H7 (cell line): ENCODE measurements at places on chromosomes 2 and 18.
A peak's percentile ranks its signal among the peaks of the same experiment; 100 is the strongest.

GRCh38 chr18:49726675-49726963 is 86.7 kb downstream of the ACAA2 start:
- DNase-seq = no peak

DNA sequence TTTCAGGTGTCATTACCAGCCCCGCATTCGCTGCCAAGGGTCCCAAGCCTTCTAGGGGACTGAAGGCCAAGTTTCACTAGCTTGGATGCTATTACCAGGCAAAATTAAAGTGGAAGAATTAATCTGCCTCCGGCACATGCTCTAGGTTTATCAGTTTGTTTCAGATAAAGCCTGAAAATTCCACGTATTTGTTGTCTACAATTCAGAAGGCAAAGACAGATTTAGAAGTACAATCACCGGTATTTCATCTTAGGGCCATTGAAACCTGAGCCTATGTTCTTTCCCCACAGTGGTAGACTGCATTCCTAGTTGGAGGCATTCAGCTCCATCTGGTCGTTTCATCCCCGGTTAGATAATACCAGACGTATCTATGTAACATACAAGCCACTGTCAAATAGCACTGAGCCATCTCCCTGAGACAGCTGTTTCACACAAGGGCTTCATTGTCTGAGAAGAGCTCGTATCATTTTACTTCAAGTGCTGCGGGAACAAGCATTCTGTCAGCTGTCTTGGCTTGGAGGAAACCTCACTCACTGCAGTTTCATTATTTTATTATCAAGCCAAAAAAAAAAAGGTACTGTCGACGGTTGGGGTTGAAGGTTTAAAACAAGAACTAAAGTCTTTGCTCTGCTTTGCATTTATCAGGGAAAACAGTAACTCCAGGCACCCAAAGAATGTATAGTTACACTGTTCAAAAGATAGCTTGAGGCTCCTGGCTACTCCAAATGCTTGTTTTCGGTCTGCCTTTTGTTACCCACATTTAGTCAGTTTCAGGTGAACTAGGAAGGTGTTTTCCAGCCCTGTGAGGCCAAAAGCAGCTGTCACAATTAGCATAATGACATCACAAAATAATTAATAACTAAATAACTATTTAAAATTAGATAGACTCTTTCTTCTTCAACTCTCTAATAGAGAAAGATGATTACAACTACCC is 76.7 kb downstream of the TGIF1 start:
- DNase-seq = peak; percentile 27

- no peak for DNase-seq
These were observed 63.9 kb upstream of the STPG4 start for GRCh38 chr2:47218899-47219525.

DNA sequence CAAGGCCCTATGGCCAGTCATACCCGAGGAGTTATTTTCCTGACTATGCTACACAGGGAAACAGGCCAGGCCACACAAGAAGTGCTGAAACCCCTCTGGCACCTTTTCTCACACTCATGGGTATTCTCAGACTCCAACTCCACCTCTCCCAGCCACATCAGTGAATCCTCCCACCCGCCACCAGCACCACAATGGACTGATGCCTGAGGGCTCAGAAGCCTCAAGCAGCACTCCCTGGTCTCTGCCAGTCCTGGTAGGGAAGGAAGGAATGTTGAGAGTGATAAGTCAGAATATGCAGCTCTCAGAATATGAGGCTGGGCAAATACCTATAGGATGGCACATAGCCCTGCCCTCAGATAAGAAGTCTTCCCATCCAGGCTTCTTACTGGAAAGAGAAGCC is 391.1 kb downstream of the ALK start:
- no peak for DNase-seq

DNA sequence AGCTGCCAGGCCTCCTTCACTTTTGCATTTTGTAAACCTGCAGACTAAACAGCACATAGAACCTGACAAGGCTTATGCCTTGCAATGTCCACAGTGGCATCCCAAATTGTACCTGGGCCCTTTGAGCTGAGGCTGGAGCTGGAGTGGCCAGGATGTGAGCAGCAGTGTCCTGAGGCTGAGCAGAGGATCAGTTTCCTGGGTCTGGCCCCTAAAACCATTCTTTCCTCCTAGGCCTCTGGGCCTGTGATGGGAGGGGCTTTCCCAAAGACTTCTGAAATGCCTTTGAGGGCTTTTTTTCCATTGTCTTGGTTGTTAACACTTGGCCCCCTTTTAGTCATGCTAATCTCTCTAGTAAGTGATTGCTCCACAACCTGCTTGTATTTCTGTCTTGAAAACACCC is 32.8 kb downstream of the FSIP2 start:
- no peak for DNase-seq

- DNase-seq = no peak
These were observed 949 bp downstream of the CDC42EP3 start for GRCh38 chr2:37670378-37671008.

DNA sequence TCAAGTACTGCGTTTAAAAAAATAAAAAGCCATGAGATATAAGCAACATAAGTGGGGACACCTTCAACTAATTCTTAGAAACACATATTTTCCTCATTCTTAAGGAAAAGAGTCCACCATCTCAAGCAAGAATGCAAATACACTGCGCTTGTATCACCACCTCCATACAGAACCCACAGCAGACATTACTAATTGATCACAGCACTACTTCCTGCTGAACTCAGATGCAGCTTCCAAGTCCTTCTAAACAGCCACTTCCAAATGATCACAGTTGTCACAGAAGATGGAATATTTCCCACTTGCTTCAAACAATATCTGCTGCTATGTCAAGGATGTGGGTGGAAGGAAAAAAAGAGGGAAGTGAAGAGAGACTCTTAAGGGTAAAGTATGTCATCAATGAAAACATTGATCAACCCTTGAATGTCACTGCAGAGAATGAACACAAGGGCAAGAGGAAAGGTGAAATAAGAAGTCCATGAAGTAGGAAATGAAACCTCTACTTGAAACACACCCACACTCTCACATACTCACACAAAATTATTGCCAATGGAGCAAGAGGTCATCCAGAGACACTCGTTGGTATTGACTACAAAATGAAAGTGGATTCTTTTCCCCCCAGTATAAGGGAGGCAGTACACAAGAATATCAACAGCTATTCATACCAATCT is 22.1 kb downstream of the TGFA start:
- no peak for DNase-seq

DNA sequence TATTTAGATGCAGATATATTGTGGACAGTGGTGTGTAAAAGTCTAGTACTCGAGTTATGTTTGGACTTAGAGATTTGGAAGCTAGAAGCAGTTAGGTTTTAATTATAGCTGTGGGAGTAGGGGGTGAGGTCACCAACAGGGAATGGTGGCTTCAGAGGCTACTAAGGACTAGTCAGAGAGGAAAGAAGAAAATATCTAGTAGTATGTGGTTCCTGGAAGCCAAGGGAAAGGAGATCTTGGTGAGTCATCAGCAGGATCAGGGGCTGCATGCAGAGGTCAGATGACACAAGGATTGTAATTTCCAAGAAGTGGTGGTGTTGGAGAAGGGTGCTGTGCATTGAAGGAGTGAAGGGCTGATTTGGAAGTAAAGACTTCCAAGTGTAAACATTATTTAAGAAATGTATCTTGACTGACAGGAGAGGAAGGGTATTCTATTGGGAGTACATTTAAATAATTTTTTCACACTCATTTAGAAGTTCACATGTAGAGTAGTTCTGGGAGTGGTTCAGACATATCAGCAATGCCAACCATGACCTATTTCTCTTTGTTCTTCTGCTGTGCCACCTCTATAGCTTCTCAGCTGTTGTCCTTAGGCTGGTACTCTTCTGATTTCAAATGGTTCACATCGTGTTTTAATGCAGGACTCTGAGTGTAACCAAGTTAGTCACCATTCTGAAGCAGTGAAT is 59.1 kb downstream of the ACSL3 start:
- DNase-seq = no peak

GRCh38 chr2:236309669-236310029 is 45.4 kb upstream of the ASB18 start:
- peak; percentile 91 for DNase-seq

GRCh38 chr18:76339246-76339620 is 155.8 kb downstream of the ZNF516 start:
- DNase-seq = no peak

GRCh38 chr2:198220763-198221610 is 416.6 kb downstream of the PLCL1 start:
- no peak for DNase-seq

- DNase-seq = peak; percentile 58
These were observed 66.3 kb downstream of the MYO5B start for GRCh38 chr18:50128506-50129271.

- DNase-seq = no peak
These were observed 6.6 kb upstream of the CYP27C1 start for GRCh38 chr2:127226520-127227263.

GRCh38 chr2:16021611-16022363 is 81.4 kb downstream of the MYCN start:
- no peak for DNase-seq

DNA sequence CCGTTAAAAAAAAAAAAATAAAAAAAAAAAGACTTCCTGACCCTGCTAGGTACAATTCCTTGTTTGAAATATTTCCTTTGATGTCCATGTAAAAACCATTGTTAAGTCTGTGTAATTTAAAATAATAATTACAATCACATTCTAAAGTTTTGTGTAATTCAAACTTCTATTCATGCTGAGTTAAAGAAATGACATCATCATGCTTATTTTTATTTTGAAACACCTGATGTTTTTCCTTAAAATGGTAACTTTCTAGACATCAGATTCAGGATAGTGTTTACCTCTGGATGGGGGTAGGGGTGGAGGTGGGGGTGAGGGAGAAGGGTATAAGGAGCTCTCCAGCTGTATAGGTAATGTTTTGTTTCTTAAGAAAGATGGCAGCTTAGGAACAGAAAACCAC is 92.8 kb downstream of the ADCYAP1 start:
- DNase-seq = no peak

GRCh38 chr2:164485541-164485940 is 135.7 kb downstream of the GRB14 start:
- no peak for DNase-seq
